ENCODE measurements at places on chromosomes 5 and 9. TPM values are rescaled to one million over a fixed set of nuclear protein-coding genes. Genes with fewer than 3 reads are reported as not detected.

GRCh38 chr5:10588109-10588775 lies 24.4 kb downstream of the ANKRD33B start:
- no peak for DNase-seq

- DNase-seq, result no peak
Measured at GRCh38 chr5:134149571-134150303, 27.0 kb downstream of the SKP1 start.

- DNase-seq, result peak; percentile 38
Measured at GRCh38 chr9:93365427-93366118, 85.9 kb upstream of the FAM120A start.

Gene GRIA1
- total RNA-seq, result 0.76 TPM

GRCh38 chr9:124835026-124835557 lies 18.2 kb upstream of the WDR38 start:
- no peak for DNase-seq

GRCh38 chr9:83154821-83155220 lies 91.9 kb upstream of the RASEF start:
- DNase-seq, result no peak

DNA sequence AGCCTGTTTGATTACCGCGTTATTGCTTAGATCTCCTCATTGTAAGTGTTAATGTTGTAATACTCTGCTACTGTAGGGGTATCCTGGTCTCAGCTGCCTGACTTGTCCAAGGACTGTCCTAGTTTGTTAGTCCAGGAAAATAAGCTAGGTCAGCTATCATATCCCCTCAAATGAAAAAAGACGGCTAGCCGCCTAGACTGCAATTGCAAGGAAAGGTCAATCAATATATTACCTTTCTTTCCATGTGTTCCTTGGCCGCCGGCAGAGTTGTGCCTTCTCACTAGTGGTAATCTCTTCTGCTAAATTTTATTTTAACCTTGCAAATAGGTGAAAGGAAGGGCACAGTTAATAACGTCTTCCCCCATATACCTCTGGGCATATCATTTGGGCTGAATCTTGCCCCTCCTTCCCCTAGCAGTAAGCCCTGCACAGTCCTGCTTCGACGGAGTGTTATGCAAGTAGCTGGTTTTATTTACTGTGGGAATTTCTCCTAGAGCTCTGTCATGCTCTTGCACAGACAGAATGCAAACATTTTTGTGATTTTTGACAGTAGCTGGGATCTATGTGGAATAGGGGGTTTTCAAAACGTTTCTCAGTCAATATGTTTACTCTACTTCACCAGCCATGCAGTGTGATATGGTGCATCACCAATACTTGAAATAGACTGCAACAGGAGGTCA lies 288.5 kb downstream of the MAST4 start:
- DNase-seq, result no peak

- no peak for DNase-seq
Measured at GRCh38 chr5:135266975-135267374, 132.1 kb downstream of the MACROH2A1 start.

DNA sequence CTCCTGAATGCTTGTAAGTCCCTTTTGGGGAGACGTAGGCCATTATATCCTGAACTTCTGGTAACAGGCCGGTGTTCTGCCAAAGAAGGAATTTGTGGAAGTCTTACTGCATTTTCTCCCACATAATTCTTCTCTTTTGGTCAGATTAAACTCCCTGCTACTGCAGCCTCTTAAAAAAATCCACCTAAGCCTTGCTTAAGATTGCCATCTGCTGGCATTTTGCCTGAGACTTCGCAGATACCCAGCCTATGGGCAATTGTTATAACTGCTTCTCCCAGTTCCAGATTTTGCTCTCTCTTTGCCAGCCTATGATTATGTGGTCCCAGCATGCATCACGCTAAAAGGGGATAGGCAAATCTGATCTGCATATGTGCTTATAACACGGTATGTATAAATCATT lies 391.6 kb upstream of the CHD1 start:
- DNase-seq, result no peak

Gene PRRX2
- 10.7 TPM for total RNA-seq

DNA sequence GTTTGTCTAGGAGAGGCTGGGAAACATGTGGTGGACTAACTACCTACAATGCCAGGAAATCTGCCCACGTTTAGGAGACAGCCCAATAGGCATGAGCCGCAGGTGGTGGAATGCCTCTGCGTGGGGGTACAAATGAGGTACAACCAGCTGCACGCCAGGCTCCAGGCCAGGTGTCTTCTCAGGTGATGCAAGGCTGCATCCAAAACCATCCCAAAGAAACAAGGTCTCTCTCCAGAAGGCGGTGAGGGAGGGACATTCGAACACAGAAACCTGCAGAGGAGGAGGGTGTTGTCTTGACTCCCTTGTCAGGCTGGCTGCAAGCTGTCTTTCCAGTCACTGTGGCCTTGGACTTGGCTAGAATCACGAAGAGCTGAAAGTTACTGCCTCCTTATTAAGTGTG lies 11.6 kb downstream of the ANKH start:
- no peak for DNase-seq

GRCh38 chr5:139806111-139806510 lies 10.5 kb downstream of the PSD2 start:
- DNase-seq, result no peak

All from WTC11 (cell line).